ENCODE measurements at places on chromosomes 2 and 18.

- DNase-seq = no peak
These were observed 26.5 kb downstream of the KIAA2012 start for GRCh38 chr2:202099515-202099914.

DNA sequence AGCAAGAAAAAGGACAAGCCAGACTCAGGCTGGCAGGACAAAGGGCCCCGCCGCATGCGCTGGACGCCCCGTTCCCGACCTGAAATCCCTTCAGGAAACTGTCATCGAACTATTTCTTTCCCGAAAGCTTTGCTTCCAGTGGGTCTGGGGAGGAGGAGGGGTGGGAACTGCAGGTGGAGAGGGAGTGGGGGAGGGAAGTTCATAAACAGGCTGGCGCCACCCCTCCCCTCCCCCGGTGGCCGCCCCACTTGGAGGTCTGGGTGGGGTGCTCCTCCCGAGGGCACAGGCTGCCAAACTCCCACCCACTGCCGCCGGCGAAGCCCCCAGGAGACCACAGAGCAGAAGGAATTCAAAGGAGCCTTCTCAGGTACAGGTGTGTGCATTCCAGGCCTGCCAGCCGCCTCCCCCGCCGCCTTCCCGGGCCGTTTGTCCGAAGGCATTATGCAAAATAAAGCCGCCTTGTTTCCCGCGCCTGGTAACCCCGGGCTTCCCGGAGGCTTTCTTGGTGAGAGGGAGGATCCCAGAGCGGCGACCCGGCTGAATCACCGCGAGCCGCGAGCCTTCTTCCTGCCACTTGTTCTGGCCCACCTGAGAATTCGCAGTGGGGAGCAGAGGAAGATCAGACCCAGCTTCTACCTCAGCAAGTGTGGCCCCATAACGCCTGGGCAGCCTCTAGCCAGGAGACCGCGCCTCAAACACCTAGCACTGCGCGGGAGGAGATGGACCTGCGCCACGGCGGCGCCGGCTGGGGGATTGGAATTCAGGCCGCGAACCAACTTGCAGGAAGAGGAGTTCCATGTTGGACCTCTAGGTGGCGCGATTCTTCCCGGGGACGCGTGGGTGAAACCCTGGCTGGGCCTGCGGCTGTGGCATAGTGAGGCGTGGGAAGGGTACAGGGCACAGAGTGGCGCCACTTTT, 101.9 kb downstream of the FOXI3 start:
- no peak for DNase-seq

GRCh38 chr2:100107906-100108647, 34.3 kb downstream of the AFF3 start:
- no peak for DNase-seq

GRCh38 chr2:199470672-199471442, 13.1 kb upstream of the SATB2 start:
- DNase-seq = no peak

- no peak for DNase-seq
These were observed 255.5 kb downstream of the RNF152 start for GRCh38 chr18:61637319-61637718.

DNA sequence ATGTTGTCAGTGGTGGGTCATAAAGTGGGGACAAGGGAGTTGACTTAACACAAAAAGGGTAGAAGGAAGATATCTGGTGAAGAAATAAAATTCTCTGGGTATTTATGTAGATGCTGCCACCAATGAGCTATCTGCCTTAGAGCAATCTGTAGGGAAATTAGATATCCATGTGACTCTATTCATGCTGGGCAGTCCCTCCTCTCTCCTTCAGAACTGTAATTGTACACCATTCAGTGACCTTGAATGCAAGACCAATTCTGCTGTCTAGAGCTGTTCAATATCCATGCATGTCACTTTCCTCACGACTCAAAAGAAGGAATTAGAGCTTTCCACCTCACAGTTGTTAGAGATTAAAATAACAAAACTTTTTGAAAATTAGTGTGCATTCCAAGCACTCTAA, 28.6 kb upstream of the TDRD15 start:
- DNase-seq = no peak

Data from NCI-H1417 treated with DMSO at 0.1 percent for 48 hours (cell line).